ENCODE measurements at places on chromosomes 11 and 22. TPM values are rescaled to one million over a fixed set of nuclear protein-coding genes. Genes with fewer than 3 reads are reported as not detected.

Gene SLC3A2
- total RNA-seq, result 362 TPM

Gene HSPB2
- 0.34 TPM for total RNA-seq

Gene NCAPH2
- 47.0 TPM for total RNA-seq

Gene APOL4
- total RNA-seq, result not detected

Gene HORMAD2
- total RNA-seq, result not detected

Gene DKK3
- 548 TPM for total RNA-seq

Gene MS4A15
- total RNA-seq, result not detected

Gene AIFM3
- 0.99 TPM for total RNA-seq

Gene IFTAP
- total RNA-seq, result 22.4 TPM

Gene BEST1
- total RNA-seq, result 2.0 TPM

Gene OR5B12
- not detected for total RNA-seq

GRCh38 chr11:3685923-3686322 is 14.7 kb upstream of the CHRNA10 start:
- H3K36me3 ChIP-seq, result peaks cover 53% of the 10 kb centered on the region
- H3K27ac ChIP-seq, result no peak overlapping the region
- no peak for DNase-seq
- peaks cover 8% of the 10 kb centered on the region for H3K4me1 ChIP-seq
- no peak overlapping the region for H3K4me3 ChIP-seq
- H3K27me3 ChIP-seq, result no peaks in the 10 kb centered on the region

GRCh38 chr11:130420478-130421198 is 7.8 kb downstream of the ADAMTS8 start:
- no peaks in the 10 kb centered on the region for H3K36me3 ChIP-seq
- H3K4me1 ChIP-seq, result peaks cover 7% of the 10 kb centered on the region
- DNase-seq, result no peak
- H3K27ac ChIP-seq, result no peak overlapping the region
- H3K27me3 ChIP-seq, result peaks cover 40% of the 10 kb centered on the region

DNA sequence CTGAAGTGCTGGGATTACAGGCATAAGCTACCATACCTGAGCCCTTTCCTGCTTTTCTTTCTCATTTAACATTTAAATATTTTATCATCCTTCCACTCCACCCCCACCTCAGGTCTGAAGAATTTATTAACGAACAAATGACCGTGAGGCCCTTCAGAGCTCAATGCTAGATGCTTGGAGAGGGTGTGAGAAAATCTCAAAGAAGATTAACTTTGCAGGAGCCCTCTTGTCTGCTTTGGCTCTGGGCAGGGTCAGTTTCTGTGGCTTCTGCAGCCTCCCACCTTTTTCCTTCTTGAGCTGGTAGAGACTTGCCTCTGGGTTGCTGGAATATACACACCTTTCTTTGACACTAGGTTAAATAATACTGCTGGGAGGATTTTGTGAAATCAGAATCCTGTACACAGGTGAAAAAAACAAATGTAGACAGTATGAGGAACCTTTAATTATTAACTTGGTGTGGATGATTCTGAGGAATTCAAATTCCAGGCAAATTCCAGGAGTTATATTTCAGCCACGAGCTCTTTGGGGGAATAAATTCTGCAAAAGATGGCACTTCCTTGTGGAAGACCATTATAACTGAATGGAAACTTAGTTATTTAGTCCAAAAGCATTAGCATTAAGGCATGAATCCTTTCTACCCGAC is 3.4 kb upstream of the ZBTB44 start:
- H3K27me3 ChIP-seq, result peaks cover 1% of the 10 kb centered on the region
- H3K27ac ChIP-seq, result no peak overlapping the region
- H3K4me1 ChIP-seq, result peaks cover 17% of the 10 kb centered on the region
- no peaks in the 10 kb centered on the region for H3K36me3 ChIP-seq
- no peak overlapping the region for H3K4me3 ChIP-seq

- DNase-seq, result peak; percentile 88
- no peak overlapping the region for H3K4me3 ChIP-seq
- H3K36me3 ChIP-seq, result no peaks in the 10 kb centered on the region
- H3K27me3 ChIP-seq, result no peaks in the 10 kb centered on the region
Measured at GRCh38 chr11:16945671-16946469, 68.3 kb downstream of the PLEKHA7 start.

GRCh38 chr11:11635443-11635842 is 13.6 kb upstream of the GALNT18 start:
- H3K27me3 ChIP-seq, result peaks cover 10% of the 10 kb centered on the region
- no peak for DNase-seq
- no peaks in the 10 kb centered on the region for H3K36me3 ChIP-seq
- H3K4me3 ChIP-seq, result no peak overlapping the region

GRCh38 chr11:117946156-117946841 is 17.1 kb upstream of the TMPRSS13 start:
- H3K4me3 ChIP-seq, result no peak overlapping the region
- H3K27me3 ChIP-seq, result peaks cover 39% of the 10 kb centered on the region
- no peaks in the 10 kb centered on the region for H3K4me1 ChIP-seq
- H3K36me3 ChIP-seq, result no peaks in the 10 kb centered on the region

DNA sequence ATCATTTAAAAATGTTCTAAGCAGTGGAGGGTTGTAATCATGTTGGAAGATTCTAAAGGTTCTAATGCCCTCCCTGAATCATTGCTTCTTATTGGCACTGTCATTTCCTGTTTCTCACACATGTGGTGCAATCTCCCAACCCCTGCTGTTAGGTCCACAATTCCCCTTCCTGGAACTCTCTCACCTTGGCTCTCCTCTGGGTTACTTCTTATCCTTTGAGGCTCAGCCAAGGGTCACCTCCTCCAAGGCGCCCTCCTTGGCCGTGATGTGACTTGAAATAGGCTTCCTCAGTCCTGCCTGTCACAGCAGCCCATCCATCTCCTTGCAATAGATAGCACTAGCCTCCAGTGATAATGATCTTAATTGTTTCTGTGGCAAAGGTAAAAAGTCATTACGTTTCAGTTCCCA is 149.8 kb downstream of the TTC17 start:
- no peak for DNase-seq
- H3K4me1 ChIP-seq, result peaks cover 1% of the 10 kb centered on the region
- H3K4me3 ChIP-seq, result no peak overlapping the region
- no peak overlapping the region for H3K27ac ChIP-seq
- H3K36me3 ChIP-seq, result no peaks in the 10 kb centered on the region

DNA sequence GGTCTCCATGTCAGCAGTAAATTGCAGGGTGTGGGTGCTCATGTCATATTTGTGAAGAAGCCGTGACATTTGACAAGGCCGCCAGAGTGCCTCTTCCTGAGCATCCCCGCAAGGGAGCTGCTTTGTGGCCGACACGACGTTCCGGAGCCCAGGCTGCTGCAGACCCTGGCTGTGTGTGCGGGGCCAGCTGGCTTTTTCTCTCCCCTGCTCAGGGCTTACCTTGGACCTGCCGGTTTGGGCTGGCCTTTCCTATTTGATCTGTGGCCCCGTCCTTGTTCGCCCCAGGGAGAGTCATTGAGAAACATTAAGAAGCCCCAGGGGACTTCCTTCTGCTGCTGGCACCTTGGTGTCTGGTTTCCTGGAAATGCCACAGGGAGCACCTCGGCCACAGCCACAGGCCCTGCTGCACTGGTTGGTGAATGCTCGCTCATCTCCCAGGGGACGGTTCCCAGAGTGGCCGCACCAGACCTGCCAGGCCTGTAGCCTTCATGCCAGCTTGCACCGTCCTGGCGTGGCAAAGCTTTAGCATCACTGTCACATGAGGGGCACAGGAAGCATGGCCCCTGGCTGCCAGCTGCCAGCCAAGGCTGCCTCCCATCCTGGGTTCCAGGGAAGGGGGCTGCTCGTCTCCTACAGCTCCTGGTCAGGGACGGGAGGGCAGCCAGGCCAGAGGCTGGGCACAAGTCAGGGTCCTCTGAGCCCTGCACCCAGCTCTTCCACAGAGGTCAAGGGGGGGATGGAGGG is 5.4 kb downstream of the GRK2 start:
- H3K4me1 ChIP-seq, result peaks cover 67% of the 10 kb centered on the region
- H3K4me3 ChIP-seq, result no peak overlapping the region
- no peaks in the 10 kb centered on the region for H3K27me3 ChIP-seq
- no peaks in the 10 kb centered on the region for H3K36me3 ChIP-seq

- no peaks in the 10 kb centered on the region for H3K27me3 ChIP-seq
- H3K27ac ChIP-seq, result peak overlapping the region; percentile 97
- peak overlapping the region; percentile 15 for H3K4me3 ChIP-seq
Measured at GRCh38 chr11:128246364-128246801, 341.0 kb downstream of the ETS1 start.

- H3K4me3 ChIP-seq, result no peak overlapping the region
- no peak for DNase-seq
- peaks cover 11% of the 10 kb centered on the region for H3K27me3 ChIP-seq
- H3K4me1 ChIP-seq, result no peaks in the 10 kb centered on the region
- H3K36me3 ChIP-seq, result no peaks in the 10 kb centered on the region
Measured at GRCh38 chr22:30436196-30436595, 10.6 kb downstream of the MTFP1 start.

GRCh38 chr11:9719566-9720289 is 55.9 kb downstream of the SWAP70 start:
- DNase-seq, result no peak
- H3K27me3 ChIP-seq, result no peaks in the 10 kb centered on the region
- no peak overlapping the region for H3K4me3 ChIP-seq

GRCh38 chr22:29380032-29380781 is 8.2 kb downstream of the AP1B1 start:
- H3K36me3 ChIP-seq, result peaks cover 14% of the 10 kb centered on the region
- peaks cover 10% of the 10 kb centered on the region for H3K4me1 ChIP-seq
- no peak overlapping the region for H3K4me3 ChIP-seq
- DNase-seq, result no peak
- no peaks in the 10 kb centered on the region for H3K27me3 ChIP-seq

GRCh38 chr11:127017482-127017881 is 16.9 kb upstream of the KIRREL3 start:
- peaks cover 38% of the 10 kb centered on the region for H3K27me3 ChIP-seq
- H3K4me1 ChIP-seq, result peaks cover 2% of the 10 kb centered on the region
- DNase-seq, result no peak
- H3K4me3 ChIP-seq, result no peak overlapping the region
- no peaks in the 10 kb centered on the region for H3K36me3 ChIP-seq
- H3K27ac ChIP-seq, result no peak overlapping the region

GRCh38 chr22:27714068-27714467 is 87.5 kb downstream of the MN1 start:
- H3K27me3 ChIP-seq, result no peaks in the 10 kb centered on the region
- peaks cover 31% of the 10 kb centered on the region for H3K4me1 ChIP-seq
- DNase-seq, result no peak

DNA sequence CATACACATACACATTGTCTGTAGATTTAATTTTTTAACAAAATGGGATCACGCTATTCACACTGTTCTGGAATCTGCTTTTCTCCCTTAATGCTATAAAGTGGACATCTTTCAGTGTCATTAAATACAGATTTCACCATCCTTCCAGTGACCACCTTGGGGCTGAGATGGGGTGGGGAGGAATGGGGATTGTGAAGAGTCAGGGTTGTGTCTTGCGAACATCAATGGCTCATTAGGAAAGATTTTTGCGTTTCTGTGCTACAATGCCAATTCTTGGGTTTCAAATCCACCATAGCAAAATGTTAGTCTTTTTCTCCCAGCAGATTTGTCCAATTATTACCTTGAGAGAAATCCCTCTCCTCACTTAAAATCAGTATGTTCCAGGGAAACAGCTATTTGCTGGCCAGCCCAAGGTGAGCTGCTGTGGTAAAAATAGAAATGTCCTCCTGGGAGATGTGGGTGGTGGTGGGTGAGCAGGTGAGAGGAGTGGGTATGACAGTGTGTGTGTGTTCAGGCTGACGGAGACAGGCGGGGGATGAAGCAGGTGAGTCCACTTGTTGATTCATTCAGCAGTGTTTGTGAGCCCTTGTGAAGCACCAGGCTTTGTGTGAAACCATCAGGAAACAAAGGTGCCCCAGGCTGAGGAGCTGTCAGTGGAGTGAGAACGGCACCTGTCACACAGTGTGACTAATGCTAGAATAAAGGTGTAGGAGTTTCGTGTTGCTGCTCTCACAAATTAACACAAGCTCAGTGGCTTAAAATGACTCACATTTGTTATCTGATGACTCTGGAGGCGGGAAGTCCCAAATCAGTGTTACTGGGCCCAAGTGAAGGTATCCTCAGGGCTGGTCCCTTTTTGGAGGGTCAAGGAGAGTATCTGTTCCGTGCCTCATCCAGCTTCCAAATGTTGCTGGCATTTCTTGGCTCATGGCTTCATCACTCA is 1.7 kb upstream of the CBX6 start:
- peaks cover 23% of the 10 kb centered on the region for H3K4me1 ChIP-seq
- H3K4me3 ChIP-seq, result peak overlapping the region; percentile 92
- H3K27ac ChIP-seq, result peak overlapping the region; percentile 98
- H3K27me3 ChIP-seq, result peaks cover 27% of the 10 kb centered on the region

DNA sequence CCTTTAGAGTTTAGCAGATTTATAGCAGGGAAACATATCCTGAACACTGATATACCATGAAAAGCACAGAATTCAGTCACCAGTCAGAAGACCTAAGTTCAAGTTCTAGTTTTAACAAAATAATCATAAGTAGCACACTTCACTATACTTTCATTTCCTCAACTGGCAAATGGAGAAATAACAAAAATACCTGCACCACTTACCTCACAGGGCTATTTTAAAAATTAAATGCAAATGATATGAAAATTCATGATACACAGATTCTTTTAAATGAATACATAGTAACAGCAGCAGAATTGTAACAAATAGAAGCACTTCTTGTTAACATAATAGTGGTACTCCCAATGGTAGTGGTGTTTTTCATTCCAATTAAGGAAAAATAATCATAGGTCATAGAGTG is 139.0 kb downstream of the FCHSD2 start:
- no peak overlapping the region for H3K4me3 ChIP-seq
- H3K27me3 ChIP-seq, result no peaks in the 10 kb centered on the region
- peaks cover 14% of the 10 kb centered on the region for H3K36me3 ChIP-seq
- DNase-seq, result no peak
- H3K4me1 ChIP-seq, result peaks cover 4% of the 10 kb centered on the region

GRCh38 chr11:130772266-130773227 is 143.7 kb downstream of the SNX19 start:
- peak; percentile 83 for DNase-seq
- peaks cover 67% of the 10 kb centered on the region for H3K4me1 ChIP-seq
- H3K4me3 ChIP-seq, result no peak overlapping the region

DNA sequence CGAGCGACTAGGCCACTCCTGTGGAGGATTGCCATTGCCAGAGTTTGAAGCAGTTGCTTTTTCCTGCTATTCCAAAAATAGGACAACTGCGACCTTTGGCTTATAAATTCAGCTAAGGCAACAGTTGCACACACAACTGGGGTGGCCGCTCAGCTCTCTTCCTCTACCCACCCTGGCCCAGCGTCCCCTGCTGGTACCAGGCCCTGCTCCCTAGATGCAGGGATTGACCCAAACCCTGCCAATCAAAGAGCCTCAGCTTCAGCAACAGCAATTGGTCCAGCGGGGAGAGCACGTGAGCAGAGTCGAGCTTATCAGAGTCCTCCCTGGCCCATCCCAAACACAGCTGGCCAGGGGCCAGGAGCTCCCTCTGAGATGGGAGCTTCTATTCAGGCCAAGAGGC is 22.0 kb upstream of the CABP2 start:
- peaks cover 19% of the 10 kb centered on the region for H3K27me3 ChIP-seq
- DNase-seq, result no peak
- H3K36me3 ChIP-seq, result no peaks in the 10 kb centered on the region
- H3K27ac ChIP-seq, result no peak overlapping the region
- peaks cover 5% of the 10 kb centered on the region for H3K4me1 ChIP-seq

GRCh38 chr11:26622181-26622580 is 50.1 kb upstream of the MUC15 start:
- H3K4me3 ChIP-seq, result no peak overlapping the region
- peaks cover 19% of the 10 kb centered on the region for H3K4me1 ChIP-seq
- no peak for DNase-seq
- no peaks in the 10 kb centered on the region for H3K27me3 ChIP-seq
- H3K36me3 ChIP-seq, result no peaks in the 10 kb centered on the region

- H3K4me3 ChIP-seq, result no peak overlapping the region
- H3K4me1 ChIP-seq, result peaks cover 49% of the 10 kb centered on the region
- H3K36me3 ChIP-seq, result no peaks in the 10 kb centered on the region
- DNase-seq, result peak; percentile 92
Measured at GRCh38 chr22:46542011-46542985, 4.9 kb upstream of the CELSR1 start.

All from osteocyte (in vitro differentiated cells).